Activated CD4-positive, alpha-beta memory T cell treated with anti-CD3 and anti-CD28 coated beads for 36 hours (primary cell): ENCODE measurements at places on chromosomes 1 and 21.

GRCh38 chr1:239361403-239361802 lies 25.0 kb upstream of the CHRM3 start:
- no peak for DNase-seq

GRCh38 chr1:221801251-221801661 lies 59.4 kb upstream of the DUSP10 start:
- DNase-seq: no peak

- no peak for DNase-seq
Measured at GRCh38 chr1:154626456-154627256, 18.7 kb upstream of the ADAR start.

DNA sequence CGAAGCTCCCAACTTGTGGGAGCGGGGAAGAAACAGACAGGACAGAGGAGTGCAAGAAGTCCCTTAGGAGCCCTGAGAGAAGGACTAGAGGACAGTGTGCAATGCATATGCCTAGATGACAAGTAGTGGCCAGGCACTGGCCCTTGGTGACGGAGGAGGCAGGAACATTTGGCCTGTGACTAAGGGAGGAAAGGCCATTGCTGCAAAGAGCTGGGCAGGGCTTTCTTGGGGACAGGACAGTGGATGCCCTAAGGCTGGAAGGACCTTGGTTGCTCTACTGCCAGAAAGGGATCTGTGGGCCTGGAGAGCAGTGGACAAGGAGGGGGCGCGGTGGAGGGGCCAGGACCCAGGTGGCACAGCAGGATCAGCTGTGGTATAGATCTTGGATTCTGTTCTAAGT lies 481.3 kb downstream of the CAMTA1 start:
- DNase-seq: no peak

- no peak for DNase-seq
Measured at GRCh38 chr1:39573736-39574624, 2.6 kb downstream of the PABPC4 start.

GRCh38 chr1:186375929-186376319 lies 286 bp downstream of the ODR4 start:
- no peak for DNase-seq

DNA sequence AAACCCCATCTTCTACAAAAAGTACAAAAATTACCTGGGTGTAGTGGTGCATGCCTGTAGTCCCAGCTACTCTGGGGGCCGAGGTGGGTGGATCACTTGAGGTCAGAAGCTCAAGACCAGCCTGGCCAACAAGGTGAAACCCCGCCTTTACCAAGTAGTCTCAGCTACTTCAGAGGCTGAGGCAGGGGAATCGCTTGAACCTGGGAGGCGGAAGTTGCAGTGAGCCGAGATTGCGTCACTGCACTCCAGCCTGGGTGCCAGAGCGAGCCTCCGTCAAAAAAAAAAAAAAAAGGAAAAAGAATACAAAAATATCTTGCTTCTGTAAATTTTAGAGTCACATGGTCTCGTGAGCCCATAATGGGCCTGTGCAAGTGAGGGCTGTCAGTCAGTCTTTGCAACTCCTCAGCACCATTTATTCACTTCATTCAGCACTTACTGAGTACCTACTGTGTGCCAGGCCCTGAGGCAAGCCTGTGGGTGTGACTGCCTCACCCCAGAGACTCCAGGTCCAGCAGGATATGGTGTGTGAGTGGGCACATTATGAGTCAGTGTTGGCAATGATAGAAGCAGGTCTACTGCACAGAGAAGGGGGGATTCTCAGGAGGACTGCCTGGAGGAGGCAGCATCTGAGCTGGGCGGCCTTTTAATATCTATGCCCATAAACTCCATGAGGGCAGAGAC lies 46.8 kb upstream of the TARDBP start:
- peak; percentile 43 for DNase-seq
